ENCODE measurements at places on chromosomes 4 and X.

DNA sequence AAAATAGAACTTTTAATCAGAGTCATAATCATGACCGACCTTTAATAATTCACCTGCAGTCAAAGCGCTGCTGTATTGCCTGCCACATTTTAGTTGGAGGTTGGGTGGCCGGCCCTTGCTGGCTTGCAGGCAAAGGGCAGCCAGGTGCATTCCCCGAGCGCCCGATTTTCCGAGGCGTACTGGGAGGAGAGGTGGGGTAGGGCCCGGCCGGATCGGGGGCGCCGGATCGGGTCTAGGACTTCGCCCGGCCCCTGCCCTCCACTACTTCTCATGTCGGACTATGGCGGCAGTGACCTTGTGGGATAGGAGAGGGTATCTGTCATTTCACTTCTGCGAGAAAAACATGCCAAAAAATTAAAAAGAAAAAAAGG is 2.5 kb upstream of the RS1 start:
- DNase-seq, result no peak

- DNase-seq, result no peak
Measured at GRCh38 chr4:134867027-134867426, 665.4 kb upstream of the PABPC4L start.

- DNase-seq, result no peak
Measured at GRCh38 chr4:36313301-36313700, 31.9 kb downstream of the DTHD1 start.

DNA sequence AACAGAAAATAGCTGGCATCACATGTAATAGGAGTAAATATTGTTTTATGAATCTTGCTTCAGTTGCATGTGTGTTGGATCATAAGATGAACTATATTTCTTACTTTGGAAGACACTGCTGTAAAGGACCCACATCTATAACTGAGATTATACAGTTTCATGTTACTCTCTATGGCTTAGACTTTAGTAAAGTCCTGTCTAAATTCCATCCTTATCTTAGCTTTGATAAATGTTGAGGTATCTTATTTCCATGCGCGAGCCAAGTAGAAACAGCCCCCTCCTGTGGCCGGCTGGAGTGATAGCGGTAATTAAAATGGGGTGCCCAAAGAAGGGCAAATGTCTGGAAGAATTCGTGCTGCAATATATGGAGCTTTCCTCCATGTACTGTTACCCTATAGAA is 43.0 kb downstream of the CCDC158 start:
- peak; percentile 8 for DNase-seq

- no peak for DNase-seq
Measured at GRCh38 chr4:76498550-76498949, 63.5 kb downstream of the SHROOM3 start.

- DNase-seq, result no peak
Measured at GRCh38 chr4:152999346-153000075, 63.4 kb downstream of the FHDC1 start.

GRCh38 chr4:40363382-40363920 is 28.3 kb downstream of the CHRNA9 start:
- no peak for DNase-seq

- DNase-seq, result no peak
Measured at GRCh38 chr4:132297346-132297745, 851.7 kb upstream of the PCDH10 start.

GRCh38 chrX:21132686-21133393 is 241.4 kb upstream of the CNKSR2 start:
- DNase-seq, result no peak

DNA sequence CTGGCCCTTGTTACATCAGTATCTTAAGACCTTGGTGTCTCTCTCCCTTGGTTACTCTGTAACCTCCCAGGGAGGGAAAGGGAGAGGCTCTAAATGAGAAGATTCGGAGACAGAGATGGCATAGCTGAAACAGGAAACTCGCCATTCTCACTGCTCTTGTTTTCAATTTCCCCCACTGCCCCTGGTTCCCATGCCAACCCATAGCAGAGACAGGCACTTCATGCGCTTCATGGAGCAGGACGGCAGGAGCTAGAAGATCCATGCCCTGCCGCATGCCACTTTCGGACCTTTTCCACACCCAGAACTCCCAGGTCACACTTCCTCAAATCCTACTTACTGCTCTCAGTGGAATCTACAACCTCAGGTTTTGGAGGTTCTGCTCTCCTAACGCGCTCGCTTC is 3.1 kb downstream of the ZMYM3 start:
- no peak for DNase-seq

DNA sequence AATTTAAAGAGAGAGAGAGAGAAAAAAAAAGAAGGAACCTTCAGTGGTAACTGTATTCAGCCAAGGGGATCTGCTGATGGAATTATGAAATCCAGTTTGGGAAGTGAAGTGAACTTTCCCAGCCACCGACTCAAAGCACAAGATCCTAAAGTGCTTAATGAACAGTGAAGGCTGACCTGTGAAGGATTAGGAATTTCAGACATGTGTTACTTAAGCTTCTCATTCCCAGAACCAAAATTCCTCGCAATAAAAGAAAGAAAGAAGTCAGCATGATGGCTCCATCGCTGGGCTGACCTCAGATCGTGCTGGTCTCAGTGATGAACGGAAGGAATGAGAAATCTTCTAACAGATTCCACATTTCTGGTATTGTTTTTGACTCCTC is 135.2 kb downstream of the ARSF start:
- DNase-seq, result no peak

DNA sequence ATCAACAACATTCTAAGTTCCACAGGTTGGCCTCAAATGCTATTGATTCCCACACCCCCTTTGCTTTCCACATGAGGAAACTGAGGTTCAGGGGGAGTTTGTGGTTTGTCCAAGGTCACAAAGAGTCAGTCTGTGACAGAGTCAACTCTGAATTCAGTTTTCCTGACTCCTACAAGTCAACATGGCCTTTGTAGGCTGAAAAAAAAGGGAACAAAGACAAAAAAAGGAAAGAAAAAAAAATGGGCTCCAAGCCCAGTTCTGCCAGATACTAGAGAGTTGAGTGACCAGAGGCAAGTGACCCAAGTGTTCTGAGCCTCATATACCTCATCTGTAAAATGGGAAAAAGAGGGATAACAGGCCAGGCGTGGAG is 16.5 kb upstream of the PIM2 start:
- DNase-seq, result no peak

- no peak for DNase-seq
Measured at GRCh38 chr4:156971165-156971675, 379 bp downstream of the PDGFC start.

GRCh38 chr4:187075514-187075913 is 351.9 kb upstream of the FAT1 start:
- DNase-seq, result no peak

DNA sequence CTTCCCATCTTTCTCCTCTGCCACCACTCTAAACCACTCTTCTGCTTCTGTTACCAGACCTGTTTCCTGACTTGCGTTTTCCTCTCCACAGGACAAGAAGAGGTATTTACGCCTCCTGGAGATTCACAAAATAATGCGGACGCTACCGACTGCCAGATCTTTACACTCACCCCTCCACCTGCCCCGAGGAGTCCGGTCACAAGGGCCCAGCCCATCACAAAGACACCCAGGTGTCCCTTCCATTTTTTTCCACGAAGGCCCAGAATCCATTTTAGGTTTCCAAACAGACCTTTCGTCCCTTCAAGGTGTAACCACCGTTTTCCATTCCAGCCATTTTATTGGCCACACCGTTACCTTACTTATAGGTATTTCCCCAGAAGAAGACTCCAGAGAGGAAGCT is 8.2 kb downstream of the ODAPH start:
- DNase-seq, result no peak

GRCh38 chrX:150352581-150352980 is 10.5 kb upstream of the MAMLD1 start:
- no peak for DNase-seq

- DNase-seq, result no peak
Measured at GRCh38 chr4:96352051-96352517, 512.2 kb downstream of the PDHA2 start.

DNA sequence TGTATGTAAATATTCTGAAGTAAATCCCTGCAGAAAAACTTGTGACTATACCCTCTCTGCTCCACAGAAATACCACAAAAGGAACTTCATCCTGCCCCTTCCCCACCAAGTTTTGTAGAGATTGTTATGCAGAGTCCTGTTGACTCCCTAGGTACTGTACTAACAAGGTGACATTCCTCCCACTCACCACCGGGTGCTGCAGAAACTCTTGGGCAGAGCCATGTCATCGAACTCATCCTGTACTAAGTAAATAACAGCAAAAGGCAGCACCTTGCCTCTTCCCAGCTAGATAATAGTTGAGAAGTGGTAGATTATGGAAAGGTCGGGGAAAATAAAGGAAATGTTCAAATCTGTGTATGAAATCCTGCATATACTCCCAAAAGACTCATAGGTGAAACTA is 233.3 kb downstream of the STPG2 start:
- no peak for DNase-seq

All from stimulated activated CD8-positive, alpha-beta memory T cell treated with anti-CD3 and anti-CD28 coated beads, Interleukin-7, amount 100 ng/mL, for 1 hour (primary cell).